Astrocyte of the spinal cord (primary cell): ENCODE measurements at places on chromosomes 13 and 19.

DNA sequence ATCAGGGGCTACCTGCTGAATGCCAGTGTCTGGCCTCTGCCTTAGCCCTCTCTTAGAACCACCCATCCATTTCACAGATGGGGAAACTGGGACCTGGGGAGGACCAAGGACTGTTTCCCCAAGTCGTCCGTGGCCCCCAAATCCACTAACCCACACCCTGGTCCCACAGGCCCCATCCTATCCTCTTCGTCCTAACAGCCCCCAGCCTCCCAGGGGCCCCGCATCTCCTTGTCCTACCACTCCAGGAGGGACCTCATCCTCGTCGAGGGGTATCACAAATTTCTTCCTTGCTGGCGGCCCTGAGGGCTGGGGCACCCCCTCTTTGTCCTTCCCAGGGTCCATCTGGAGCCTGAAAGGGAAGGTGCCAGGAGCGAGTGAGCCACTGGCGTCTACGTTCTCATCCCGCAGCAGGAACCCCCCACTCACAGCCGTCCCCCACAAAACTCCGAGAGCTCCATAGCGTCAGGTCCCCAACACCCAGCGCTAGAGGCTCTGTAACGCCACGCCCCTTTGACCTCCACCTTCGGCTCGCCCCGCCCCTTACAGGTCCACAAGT is 606 bp downstream of the ERCC1 start:
- no peak for DNase-seq

- no peak for DNase-seq
These were observed 971 bp downstream of the ATCAY start for GRCh38 chr19:3881272-3882040.

- DNase-seq, result no peak
These were observed 1.3 kb downstream of the ETV2 start for GRCh38 chr19:35642798-35643254.

- no peak for DNase-seq
These were observed 13.1 kb upstream of the LPAR6 start for GRCh38 chr13:48426052-48426451.

GRCh38 chr13:35489050-35489449 is 12.6 kb upstream of the MAB21L1 start:
- DNase-seq, result no peak

GRCh38 chr19:29380581-29380980 is 145.2 kb upstream of the VSTM2B start:
- DNase-seq, result no peak

DNA sequence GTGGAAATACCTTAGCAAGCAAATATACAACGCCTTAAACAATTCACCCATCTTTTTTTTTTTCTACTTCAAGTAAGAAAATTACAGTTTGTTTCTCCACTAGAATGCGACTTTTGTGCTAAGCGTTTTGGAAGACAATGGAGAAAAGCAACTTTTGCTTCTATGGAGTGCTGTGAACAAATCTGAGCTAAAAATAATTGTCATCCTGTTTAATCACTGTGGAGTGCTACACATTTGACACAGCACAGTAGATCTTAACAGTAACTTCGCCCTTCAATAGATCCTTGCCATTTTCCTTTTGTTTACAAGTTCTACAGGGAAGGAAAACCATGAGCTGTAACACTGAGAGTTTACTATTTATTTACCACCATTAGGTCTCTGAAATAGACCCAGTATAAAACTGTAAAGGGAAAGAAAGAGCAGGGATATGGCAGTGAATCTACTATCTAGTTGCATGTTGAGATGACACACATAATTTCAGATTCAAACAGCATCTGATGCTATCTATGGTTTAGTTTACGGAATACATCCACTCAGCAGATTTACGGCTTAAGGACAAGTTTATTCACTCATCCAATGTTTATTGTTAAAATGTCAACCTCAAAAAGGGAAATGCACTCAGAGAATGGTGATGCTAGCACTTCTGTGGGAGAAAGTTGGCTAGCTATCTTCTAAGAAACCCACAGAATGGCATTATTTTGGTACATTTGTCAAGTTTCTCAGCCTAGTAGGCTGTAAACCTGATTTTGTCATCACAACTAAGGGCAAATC is 175.3 kb downstream of the VWA8 start:
- no peak for DNase-seq

DNA sequence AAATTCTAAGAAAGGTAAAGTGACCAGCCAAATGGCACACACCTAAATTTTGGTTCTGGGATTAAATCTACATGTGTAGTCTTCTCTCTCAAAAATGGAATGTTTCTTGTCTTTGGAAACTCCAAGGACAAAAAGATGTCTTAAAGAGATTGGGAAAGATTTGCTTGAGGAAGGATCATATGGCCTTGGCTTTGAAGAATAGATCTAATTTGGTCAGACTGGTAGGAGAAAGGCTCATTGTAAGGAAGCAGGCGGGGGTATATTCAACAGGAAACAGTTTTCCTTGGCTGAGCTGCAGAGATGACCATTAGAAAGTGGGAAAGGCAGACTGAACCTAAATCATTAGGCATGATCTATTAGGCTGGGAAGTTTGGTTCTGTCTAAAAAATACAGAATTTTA is 365.3 kb downstream of the DCT start:
- no peak for DNase-seq

- peak; percentile 51 for DNase-seq
These were observed 266.4 kb downstream of the NALCN start for GRCh38 chr13:101149735-101150384.

- DNase-seq, result no peak
These were observed 163.5 kb upstream of the TUBA3C start for GRCh38 chr13:19345158-19345557.

GRCh38 chr19:31167690-31168089 is 181.5 kb downstream of the TSHZ3 start:
- no peak for DNase-seq

DNA sequence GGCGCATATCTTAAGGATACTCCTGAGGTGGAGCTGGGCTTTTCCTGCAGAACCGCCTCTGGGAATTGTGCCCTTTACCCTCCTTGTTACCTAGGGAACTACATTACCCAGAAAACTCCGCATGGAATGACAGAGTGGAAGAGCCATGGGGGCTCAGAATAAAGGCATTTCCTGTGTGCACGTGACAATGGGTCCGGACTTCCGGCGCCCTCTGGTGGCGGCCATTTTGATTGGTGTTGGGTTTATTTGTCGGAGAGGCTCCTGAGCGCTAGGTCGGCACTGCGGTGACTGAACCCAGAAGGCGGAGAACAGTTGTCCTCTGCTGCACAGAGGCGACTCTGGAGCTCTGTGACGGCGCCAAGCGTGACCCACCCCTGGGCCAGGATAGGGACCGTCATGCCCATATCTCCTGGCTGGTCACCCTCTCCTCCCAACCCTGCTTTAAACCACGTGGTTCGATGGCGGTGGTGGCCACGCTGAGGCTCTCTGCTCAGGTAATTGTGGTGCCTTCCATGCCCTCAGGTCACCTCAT is at the start of gene ZNF587B:
Gene ZNF587B (plus strand): TSS at position 229 of the 532 bp plus-strand sequence. CDS start 230 bp downstream, at position 459.
- peak; percentile 77 for DNase-seq

- DNase-seq, result no peak
These were observed 12.3 kb upstream of the DOCK6 start for GRCh38 chr19:11274533-11275086.

DNA sequence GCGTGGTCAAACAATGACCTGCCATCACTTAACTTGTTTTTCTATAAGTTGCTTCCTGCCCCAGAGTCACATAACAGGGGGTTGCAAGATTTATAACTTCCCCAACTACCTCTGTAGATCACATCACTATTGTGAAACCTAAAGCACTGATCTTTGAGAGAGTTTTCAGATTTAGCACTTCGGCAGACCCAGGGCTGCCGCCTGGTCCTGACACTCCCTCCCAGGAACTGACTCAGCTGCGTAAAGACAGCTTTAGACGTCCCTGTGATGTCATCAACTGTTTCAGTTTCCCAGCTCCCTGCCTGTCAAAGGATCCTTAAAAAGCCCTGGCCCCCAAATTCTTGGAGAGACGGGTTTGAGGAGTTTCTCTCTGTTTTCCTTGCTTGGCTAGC is 33.3 kb downstream of the IGFL2 start:
- peak; percentile 38 for DNase-seq

- DNase-seq, result no peak
These were observed 4.2 kb upstream of the LRG1 start for GRCh38 chr19:4543842-4544647.

GRCh38 chr19:38557205-38557799 is 60.5 kb downstream of the MAP4K1 start:
- no peak for DNase-seq

- no peak for DNase-seq
These were observed 6.7 kb downstream of the RNU6-9 start for GRCh38 chr19:900043-900301.

GRCh38 chr13:66210677-66211076 is 1019.5 kb downstream of the PCDH9 start:
- DNase-seq, result peak; percentile 96

- peak; percentile 27 for DNase-seq
These were observed 569 bp downstream of the POLR1D start for GRCh38 chr13:27622102-27622820.

- peak; percentile 50 for DNase-seq
These were observed 24.1 kb downstream of the LHFPL6 start for GRCh38 chr13:39578821-39579291.

DNA sequence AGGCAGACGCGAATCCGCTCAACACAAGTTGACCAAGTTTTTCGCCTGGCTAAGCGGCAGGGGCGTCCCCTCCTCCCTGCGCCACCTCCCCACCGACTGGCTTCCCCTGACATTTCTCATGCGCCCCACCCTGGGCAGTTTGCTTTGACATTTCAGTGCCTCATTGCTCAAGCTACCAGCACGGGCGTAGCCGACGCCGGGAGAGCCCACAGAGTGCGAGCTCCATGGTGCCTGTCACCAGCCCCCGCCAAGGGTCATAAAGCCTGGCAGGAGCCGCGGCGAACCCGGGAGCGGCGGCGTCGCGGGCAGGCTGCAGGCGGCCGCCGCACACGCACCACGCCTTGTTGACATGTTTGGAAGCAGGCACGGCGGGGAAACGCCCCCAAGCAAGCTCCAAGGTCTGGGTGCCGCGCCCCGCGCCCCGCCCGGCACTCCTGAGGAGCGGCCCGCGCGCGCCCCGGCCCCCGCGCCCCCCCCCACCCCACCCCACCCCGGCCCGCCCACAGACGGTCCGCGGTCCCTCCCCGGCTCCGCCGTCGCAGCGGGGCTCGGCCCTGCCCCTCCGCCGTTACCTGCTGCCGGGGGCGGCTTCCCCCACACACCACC is 601 bp downstream of the FBXL3 start:
- DNase-seq, result peak; percentile 55

DNA sequence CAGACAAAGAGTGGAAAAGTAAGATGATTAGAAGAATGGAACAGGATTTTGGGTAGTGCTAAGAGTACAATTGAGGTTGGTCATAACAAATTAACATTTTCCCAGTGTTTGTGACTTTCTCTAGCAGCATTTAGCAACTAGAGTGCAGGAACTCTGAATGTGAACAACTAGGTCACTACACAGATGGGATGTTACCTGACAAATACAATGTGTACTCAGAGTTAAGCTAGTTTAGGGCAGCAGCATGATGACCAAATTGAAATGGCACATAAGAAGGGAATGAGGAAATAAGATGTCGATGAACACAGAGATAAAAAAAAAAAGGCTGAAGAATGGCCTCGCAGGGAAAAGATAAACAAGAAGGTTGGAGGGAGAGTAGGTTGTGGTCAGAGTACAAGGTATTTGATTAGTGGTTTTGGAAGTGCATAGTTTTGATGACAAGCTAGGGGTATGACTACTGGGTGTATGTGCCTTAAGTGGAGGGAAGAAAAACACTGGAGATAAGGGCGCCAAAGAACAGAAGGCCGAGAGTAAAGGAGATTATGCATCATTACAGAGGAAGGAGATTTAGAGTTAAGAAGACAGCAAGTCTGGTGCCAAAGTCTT is 381.1 kb downstream of the FGF14 start:
- DNase-seq, result peak; percentile 80

GRCh38 chr13:30983431-30983830 is 51.0 kb downstream of the TEX26 start:
- no peak for DNase-seq

DNA sequence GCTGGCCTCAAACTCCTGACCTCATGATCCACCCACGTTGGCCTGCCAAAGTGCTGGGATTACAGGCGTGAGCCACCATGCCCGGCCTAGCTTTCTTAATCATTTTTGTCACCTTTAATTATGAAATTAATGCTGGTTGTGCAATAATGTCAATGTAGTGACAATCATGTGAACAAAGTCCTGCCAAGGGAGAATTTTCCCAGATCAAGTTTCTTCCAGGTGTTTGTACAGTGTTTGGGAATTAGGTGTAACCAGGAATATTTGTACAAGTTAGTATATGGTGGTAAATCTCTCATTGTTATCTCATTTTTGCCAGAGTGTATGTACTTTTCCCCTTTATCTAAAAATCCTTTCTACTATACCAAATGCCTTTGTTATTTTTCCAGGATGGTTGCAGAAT is 171.1 kb downstream of the UGGT2 start:
- no peak for DNase-seq

DNA sequence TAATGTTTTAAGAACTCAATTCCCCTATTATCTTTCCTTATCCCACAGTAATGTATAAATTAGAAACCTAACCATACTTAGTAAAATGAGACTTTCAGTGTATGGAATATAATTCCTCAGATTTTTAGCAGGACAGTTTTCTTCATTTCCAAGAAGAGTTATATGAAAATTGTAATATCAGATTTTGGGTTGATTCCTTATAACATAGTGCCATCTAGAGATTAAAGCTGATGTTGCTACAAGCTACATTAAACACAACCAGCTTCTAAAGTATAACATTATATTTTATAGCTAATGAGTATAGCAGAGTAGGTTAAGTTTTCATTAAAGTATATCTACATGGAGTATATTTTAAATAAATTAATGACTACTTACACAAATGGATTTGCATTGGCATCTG is 99.7 kb upstream of the MIR17HG start:
- DNase-seq, result peak; percentile 27

DNA sequence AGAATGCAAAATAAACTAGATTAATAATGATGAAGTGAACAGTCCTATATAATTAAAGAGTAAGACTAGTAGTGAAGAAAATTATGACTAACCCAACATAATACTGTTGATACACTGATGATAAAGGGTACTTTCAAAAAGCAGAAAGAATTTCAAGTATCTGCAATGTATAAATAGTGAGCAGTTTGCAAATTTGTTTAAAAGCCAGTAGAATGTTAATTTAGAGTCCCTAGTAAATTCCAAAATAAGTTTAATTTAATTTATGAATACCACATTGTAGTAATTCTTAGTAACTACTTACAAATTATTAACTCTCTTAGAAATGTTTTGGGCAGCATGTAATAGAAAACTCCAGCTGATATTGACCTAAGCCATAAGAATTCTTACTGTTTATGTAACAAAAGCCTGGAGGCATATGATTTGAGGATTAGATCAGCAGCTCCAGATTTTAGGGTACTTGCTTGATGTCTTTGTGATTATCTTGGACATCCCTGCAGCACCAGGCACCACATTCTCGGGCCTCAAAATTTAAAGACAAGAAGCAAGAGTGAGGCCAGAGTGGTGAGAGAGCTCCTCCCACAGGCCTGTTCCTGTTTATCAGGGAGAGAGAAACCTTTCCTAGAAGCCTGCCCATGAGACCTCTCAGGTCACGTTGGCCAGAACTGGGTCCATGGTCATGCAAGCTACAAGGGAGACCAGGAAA is 67.6 kb upstream of the TDRD3 start:
- DNase-seq, result peak; percentile 19
